ENCODE measurements at places on chromosomes 1 and 21. TPM values are rescaled to one million over a fixed set of nuclear protein-coding genes. Genes with fewer than 3 reads are reported as not detected.
A peak's percentile ranks its signal among the peaks of the same experiment; 100 is the strongest.

Gene PPP1R8
- 51.9 TPM for total RNA-seq

- DNase-seq, result no peak
Measured at GRCh38 chr21:18493422-18493821, 89.8 kb upstream of the TMPRSS15 start.

- no peak for DNase-seq
Measured at GRCh38 chr21:44626262-44626661, 631 bp upstream of the KRTAP10-9 start.

- DNase-seq, result no peak
Measured at GRCh38 chr1:7403265-7404045, 367.6 kb upstream of the VAMP3 start.

Gene SERINC2
- total RNA-seq, result 1.7 TPM

Gene SYF2
- total RNA-seq, result 33.4 TPM

GRCh38 chr1:160419838-160420169, 19.4 kb downstream of the VANGL2 start:
- no peak for DNase-seq

DNA sequence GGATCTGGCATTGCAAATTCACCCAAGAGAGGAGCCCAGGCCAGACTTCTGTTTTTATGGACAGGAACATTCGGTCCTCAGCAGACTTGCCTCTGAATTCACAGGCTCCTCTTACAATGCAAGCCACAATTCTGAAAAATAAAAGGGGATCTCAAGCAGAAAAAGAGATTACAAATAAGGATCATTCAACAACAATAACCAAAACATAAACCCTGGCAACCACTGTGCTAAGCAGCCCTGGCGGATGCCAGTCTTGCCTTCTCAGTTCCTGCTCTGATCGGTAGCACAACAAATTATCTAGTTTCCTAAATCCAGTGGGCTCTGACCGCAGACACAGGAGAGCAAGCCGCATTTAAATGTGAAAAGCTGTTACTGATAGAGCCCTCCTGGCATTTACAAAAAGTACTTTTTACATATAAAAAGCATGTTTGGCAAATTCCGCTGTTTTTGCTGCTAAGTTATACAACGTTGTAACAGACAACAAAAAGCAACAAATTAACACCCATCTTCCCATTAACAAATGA, 123.4 kb upstream of the FOXD3 start:
- no peak for DNase-seq

- no peak for DNase-seq
Measured at GRCh38 chr1:15950763-15951295, 25.1 kb downstream of the ZBTB17 start.

Gene BSND
- not detected for total RNA-seq

Gene PIGR
- not detected for total RNA-seq

DNA sequence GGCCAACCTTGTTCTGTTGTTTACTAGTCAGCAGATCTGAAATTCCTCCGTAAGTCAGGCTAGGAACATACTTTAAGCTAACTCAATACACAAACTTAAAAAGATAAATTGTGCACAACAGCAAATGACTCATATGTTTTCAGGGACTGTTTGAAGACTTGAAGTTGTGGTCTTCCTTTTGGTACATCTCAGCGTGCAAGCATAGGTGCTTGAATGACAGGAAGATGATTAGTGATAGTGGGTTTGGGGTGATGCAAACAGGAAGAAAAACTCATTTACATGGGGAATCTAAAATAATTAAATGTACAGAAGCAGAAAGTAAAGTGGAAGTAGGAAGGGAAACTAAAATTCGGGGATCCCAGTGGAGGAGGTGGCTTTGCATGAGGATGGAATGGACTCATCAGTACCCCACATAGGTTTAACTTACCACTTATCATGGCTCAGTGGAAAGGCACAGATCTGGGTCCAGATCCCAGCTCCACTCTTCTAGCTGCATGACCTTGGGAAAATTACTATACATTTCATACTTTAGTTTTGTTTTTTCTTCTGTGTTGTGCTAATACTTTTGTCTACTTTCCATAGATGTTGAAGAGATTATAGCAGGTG, 122.3 kb downstream of the XCL2 start:
- DNase-seq, result no peak

- DNase-seq, result no peak
Measured at GRCh38 chr1:78622548-78622947, 2.3 kb downstream of the IFI44L start.

Gene REN
- not detected for total RNA-seq

Gene TSPAN2
- total RNA-seq, result 28.5 TPM

- DNase-seq, result no peak
Measured at GRCh38 chr1:187010571-187011309, 182.0 kb downstream of the PLA2G4A start.

DNA sequence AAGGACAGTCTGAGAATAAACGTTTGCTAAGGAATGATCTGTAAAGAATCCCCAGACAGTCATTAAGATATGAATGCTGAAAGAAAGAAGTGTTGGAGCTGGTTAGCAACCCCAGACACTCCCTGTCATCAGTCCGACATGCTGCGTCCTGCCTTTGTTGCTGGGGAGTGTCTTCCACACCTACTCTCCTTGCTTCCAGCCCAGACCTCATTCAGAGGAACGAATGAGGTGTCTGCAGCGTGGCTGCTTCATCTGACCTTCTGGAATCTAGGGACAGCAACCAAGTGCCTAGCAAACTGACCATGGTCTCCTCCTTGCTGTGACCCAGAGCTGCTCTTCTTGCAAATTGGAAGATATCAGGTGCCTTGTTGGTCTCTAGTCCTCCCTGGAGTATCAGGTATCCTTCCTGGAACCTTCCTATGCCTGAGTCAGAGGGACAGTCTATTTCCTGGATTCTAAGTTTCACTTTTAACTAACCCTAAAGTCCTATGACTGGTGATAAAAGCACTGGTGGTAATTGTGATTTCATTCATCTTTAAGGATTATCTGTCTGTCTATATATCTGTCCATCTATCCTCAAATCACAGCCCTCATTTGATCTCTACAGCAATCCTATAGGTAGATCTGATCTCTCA, 45.3 kb downstream of the NFASC start:
- no peak for DNase-seq

GRCh38 chr1:21706151-21706835, 37.1 kb upstream of the RAP1GAP start:
- peak; percentile 15 for DNase-seq

Gene SLC35D1
- 13.6 TPM for total RNA-seq

DNA sequence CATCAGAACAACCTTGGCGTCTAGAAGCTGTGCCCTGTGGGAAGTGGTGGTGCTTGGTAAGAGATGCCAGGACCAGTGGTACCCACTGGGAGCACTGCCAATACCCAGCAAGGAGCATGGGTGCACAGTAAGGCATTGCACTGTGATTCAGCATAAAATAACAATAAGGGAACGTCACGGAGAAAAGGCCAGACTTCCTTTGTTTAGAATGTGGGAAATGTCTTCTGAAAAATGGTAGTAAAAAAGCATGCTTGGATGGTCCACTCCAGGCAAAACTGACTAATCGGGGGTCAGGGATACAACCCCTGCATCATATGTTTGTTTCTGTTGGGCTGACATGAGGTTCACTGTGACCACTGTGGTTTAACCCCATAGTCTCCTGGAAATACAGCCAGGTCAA, 14.7 kb downstream of the METTL18 start:
- DNase-seq, result no peak

Gene CDCA8
- total RNA-seq, result 0.31 TPM

Gene L1TD1
- not detected for total RNA-seq

- no peak for DNase-seq
Measured at GRCh38 chr1:67815303-67816094, 17.8 kb downstream of the GNG12 start.

DNA sequence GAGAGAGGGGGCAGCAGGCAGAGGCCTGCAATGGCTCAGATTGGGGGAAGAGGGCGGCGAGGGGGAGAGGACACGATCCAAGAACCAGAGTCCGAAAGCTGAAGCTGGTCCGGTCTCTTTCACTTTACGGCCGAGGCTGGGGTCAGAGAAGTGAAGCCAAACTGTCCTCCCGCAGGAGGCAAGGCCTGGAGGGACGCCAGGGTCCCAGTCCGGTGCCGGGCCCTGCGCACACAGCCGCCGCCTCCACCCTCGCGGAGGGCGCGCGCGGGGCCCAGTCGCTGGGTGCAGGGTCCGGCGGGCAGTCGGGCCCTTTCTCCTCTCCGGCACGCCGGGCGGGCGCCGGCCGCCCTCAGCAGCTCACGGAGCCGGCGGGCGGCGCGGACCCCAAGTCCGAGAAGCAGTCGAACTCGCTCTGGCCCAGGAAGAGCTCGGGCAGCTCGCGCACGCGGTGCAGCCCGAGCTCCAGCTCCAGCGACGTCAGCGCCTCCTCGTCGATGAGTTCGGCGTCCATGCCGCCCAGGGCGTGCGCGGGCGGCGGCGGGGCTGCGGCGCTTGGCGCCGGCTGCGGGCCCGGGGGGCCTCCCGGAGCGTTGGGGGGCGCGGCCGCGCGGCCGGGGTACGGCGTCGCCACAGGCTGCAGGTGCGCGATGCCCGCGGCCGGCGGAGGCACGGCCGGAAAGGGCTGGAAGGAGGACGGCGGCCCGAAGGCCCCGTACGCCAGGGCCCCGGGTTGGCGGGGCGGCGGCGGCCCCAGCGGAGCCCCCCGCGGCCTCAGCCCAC, 749 bp downstream of the CITED4 start:
- DNase-seq, result no peak

GRCh38 chr21:27314131-27314530, 347.2 kb upstream of the ADAMTS5 start:
- no peak for DNase-seq

Gene PRAMEF15
- not detected for total RNA-seq

Gene CSF3R
- total RNA-seq, result 2.2 TPM

- DNase-seq, result no peak
Measured at GRCh38 chr21:45574691-45575090, 32.5 kb upstream of the SLC19A1 start.

Gene TTC24
- total RNA-seq, result not detected

GRCh38 chr1:32028746-32029145, 15.1 kb downstream of the KHDRBS1 start:
- DNase-seq, result no peak
